ENCODE measurements at places on chromosomes 1 and 21. TPM values are rescaled to one million over a fixed set of nuclear protein-coding genes. Genes with fewer than 3 reads are reported as not detected.

The UQCRHL gene
- 8.9 TPM for total RNA-seq

The CSF3R gene
- total RNA-seq: not detected

The COG2 gene
- total RNA-seq: 20.9 TPM

The LCE1F gene
- not detected for total RNA-seq

The RUNX1 gene
- 5.7 TPM for total RNA-seq

The PLA2G2F gene
- not detected for total RNA-seq

The MATN1 gene
- 0.11 TPM for total RNA-seq

The OLFM3 gene
- not detected for total RNA-seq
